Bronchus fibroblast of lung (primary cell): ENCODE measurements at places on chromosomes 1 and 21. TPM values are rescaled to one million over a fixed set of nuclear protein-coding genes. Genes with fewer than 3 reads are reported as not detected.

The CD1B gene
- not detected in 2 replicates for total RNA-seq

The MATN1 gene
- not detected in 2 replicates for total RNA-seq

The INAVA gene
- total RNA-seq = 0.34 and 2.5 TPM in 2 replicates

The FOXD3 gene
- total RNA-seq = not detected in 2 replicates

The CENPF gene
- 38.8 and 59.2 TPM in 2 replicates for total RNA-seq

The ZNF697 gene
- 3.7 and 4.9 TPM in 2 replicates for total RNA-seq

The ZBTB18 gene
- total RNA-seq = 4.6 and 5.9 TPM in 2 replicates

The AQP10 gene
- not detected in 2 replicates for total RNA-seq

The PBXIP1 gene
- 42.1 and 48.9 TPM in 2 replicates for total RNA-seq

The RYR2 gene
- not detected in 2 replicates for total RNA-seq

The DCST1 gene
- total RNA-seq = not detected in 2 replicates

The HES3 gene
- total RNA-seq = not detected in 2 replicates

The TRIM62 gene
- 4.0 and 4.2 TPM in 2 replicates for total RNA-seq

The GJA5 gene
- total RNA-seq = not detected in 2 replicates

The CLDN19 gene
- total RNA-seq = not detected in 2 replicates

The HCN3 gene
- total RNA-seq = 0.30 and 0.67 TPM in 2 replicates

The REN gene
- total RNA-seq = 0.15 and 0.67 TPM in 2 replicates

The S100A2 gene
- total RNA-seq = 4.5 and 10.8 TPM in 2 replicates

The FCRL4 gene
- not detected in 2 replicates for total RNA-seq

The CLDN8 gene
- total RNA-seq = not detected in 2 replicates

The KLHDC9 gene
- total RNA-seq = 1.8 and 2.9 TPM in 2 replicates

The NRIP1 gene
- 10.4 and 14.1 TPM in 2 replicates for total RNA-seq
